GM23248 (cell line): ENCODE measurements at places on chromosomes 3 and 15.
A peak's percentile ranks its signal among the peaks of the same experiment; 100 is the strongest.

- DNase-seq, result no peak
Observed at GRCh38 chr3:77786216-77786615, 746.3 kb downstream of the ROBO2 start.

DNA sequence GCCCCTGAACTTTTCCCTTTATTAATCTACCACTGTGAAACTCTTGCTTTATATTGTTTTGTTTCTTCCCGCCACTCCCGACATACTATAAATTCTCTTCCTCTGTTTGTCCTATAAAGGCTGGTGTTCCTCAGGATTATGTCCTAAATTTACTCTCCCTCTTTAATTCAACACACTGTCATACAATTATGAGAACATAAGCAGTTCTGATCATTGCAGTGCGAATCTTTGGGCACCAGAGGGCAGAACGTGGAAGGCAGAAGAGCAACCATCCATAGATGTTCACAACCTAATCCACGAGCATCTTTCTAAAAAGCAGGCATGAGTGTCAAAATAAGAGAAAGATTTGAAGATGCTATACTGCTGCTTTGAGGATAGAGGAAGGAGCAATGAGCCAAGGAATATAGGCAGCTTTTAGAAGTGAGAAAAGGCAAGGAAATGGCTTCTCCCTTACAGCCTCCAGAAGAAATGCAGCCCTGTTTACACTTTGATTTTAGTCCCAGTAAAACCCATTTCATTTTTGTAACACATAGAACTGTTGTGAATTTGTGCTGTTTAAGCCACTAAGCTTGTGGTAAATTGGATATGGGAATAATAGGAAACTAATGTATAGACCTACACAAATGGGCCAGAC lies 179.4 kb downstream of the GBE1 start:
- peak; percentile 67 for DNase-seq

- DNase-seq, result peak; percentile 86
Observed at GRCh38 chr3:128547368-128547987, 54.5 kb upstream of the GATA2 start.

- DNase-seq, result peak; percentile 91
Observed at GRCh38 chr3:21752749-21753347, 1.8 kb upstream of the ZNF385D start.

DNA sequence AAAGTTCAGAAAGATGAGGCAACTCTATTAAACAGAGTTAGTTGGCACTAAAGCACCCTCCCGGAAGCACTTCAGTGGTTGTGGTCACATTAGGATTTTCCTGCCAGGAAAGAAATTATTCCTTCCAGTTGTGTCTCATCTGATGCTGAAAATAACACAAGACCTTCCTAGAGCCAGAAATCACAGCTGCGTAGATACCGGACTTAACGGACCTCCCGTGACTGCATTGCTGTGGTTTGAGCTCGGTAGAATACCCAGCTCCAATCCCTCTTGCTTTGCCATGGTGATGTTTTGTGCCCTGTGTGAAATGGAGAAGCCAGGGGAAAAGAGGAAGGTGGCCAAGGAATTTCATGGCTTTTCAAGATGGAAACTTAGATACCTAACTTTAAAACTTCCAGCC lies 215.0 kb upstream of the IGF1R start:
- DNase-seq, result peak; percentile 15

GRCh38 chr3:120394347-120394746 lies 45.2 kb upstream of the LRRC58 start:
- no peak for DNase-seq

DNA sequence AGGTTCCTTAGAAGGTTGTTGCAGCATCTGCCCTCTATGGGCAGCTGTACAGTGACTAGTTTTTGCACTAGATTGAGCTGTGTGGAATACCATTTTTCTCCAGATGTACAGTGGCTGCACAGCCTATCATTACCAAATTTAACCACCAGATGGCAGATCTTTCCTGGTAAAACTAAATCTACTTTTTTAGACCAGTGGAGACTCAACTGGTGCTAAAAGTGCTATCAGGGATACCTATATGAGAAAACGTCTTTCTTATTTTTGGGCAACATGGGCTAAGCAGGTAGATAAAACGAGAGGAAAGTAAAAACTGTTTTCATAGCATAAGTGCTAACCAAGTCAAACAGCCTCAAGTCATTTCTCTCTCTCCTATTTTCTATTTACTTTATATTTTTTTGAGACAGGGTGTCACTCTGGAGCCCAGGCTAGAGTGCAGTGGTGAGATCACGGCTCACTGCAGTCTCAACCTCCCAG lies 21.2 kb downstream of the IGSF10 start:
- DNase-seq, result peak; percentile 79

DNA sequence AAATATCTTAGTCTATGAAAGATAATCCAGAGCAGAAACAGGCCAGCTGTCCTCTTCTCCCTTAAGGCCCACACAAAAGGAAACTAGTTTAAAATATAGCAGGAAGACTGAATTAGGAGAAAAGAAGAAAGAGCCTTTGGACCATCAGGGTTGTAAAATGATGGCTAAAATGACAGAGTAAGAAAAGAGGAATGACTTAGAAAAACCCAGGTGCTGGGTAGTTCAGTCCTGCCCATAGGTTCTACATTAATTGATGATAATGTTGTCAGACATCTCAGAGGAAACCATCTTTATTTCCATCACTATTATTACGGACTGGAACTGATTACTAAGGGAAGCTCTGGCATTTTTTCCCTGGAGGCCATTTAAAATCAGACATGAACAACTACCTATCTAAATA lies 142.8 kb upstream of the STT3B start:
- DNase-seq, result no peak

- DNase-seq, result peak; percentile 94
Observed at GRCh38 chr15:70494852-70495571, 268.3 kb downstream of the UACA start.

GRCh38 chr15:72231833-72232478 lies 966 bp upstream of the PKM start:
- DNase-seq, result peak; percentile 94

- no peak for DNase-seq
Observed at GRCh38 chr15:70797464-70797863, 34.1 kb upstream of the UACA start.

GRCh38 chr3:171328419-171329082 lies 131.7 kb downstream of the TNIK start:
- peak; percentile 34 for DNase-seq

DNA sequence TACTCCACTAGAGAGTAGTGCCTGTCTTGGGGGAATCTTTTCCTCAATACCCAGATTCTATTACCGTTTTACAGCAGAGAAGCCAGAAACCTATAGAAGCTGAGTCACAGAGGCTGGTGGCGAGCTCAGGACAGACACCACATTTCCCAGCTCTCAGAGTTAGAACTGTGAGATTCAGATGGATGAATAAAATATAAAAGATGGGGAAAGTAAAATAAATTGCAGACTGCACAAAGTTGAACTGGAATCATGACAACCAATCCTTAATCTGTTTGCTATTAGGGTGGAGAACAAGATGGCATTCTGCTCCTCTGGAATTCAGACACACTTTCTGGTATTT lies 40.5 kb upstream of the CMSS1 start:
- DNase-seq, result no peak

DNA sequence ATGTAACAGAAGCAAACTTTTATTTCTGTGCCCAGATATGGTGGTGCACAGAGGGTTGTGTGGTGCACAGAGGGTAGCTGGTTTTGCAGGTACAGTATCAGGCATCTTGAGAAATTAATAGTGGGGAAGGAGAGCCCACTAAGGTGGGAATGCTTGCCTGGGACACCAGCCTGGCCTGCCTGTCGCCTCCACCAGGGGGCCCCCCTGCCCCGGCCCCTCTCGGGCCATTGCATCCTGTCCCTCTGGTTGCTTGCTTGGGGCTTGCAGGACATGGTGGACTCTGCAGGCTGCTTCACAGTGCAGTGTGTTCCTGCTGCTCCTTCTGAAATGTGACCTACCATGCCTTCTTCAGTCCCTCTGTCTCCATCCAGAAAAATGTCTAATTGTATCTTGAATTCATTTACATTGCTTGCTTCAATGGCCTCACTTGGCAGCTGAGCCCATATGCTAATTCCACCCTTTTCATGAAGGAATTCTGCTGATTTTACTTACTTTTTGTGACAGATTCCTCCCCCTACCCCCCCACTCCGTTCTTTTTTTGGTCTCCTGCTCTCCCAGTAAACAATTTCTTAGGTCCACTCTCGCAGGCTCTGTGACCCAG lies 73.6 kb downstream of the EEFSEC start:
- DNase-seq, result peak; percentile 35

DNA sequence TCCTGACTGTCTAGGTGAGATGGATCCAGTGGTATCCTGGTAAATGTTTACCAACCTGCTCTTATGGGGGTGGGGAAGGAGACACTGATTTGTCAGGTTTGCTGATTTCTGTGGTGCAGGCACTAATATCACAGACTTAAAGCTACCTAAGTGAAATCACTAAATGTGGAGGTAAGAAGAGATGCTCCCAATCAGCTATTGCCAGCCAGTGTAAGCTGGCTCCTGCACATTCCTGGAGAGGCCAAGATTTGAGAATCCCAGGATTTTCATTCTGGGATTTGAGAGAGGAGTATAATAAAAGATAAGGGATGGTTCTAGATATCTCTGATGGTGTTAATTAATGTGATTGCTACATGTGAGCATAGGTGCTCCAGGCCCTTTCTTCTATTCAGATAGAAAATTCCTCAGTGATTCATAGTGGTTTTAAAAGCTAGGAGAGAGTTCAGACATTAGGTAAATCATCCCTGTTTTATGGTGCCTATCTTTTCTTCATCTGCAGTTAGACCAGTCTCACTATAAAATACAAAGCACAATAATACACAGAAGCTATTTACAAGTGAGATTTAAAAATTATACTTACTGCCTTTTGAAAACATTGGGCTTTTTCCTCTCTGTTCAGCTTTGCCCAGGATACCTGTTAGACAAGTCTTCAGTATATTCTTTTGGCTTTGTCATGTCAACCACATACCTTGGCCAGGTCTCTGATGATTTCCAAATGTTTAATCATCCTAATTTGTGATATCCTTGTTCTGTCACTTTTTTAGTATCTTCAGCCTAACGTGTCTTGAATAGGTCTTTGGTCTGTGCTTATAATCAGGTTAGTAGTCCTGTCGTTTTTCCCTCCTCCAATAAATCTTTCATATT lies 90.9 kb downstream of the MBNL1 start:
- peak; percentile 54 for DNase-seq

DNA sequence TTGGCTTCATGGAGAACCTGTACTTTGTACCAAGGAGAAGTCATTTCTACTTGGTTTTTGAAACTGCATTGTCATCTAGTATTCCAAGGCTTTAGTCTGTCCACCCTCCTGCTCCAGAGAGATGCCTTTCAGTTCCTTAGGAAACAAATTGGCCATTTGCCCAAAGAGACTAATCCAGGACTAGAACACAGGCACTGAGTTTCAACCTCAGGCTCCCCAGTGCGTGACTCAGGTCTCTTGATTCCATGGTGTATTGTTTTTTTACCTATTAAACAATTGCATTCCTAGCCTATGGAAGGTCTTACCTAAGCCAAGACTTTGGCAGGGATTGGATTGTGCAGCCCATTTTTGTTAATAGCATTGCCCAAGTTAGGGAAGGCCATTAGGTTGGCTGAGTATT lies 214.8 kb upstream of the CTDSPL start:
- DNase-seq, result no peak

DNA sequence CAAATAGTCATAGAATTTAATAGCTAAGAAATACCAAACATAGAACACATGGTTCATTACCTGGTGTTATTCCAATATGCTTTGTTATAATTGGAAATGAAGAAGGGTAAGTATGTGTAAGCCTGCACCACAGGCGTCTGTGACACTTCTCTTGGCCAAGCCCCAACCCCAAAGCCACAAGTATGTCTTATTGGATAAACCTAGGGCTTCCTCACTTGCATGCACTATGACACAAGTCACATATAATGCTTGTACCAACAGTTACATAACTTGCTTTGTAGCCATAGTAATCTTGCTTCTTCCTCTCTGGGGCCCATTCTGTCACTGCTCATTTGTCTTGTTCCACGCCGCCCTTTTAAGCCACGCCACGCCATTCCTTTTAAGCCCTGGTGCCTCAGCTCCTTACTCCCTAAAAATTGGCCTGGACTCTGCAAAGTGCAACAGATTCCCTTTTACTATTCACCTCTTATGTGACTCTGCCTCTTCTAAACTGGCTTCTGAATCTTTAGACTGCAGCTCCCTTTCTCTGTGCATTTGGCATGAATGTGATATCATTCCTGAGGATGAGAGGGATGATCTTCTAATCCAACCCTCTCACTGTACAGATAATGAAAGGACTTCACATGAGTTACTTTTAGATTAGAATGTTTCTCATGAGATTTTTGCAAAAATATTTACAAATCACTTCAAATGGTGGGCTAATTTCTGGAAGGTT lies 48.1 kb upstream of the EPHA3 start:
- DNase-seq, result peak; percentile 71

- DNase-seq, result peak; percentile 25
Observed at GRCh38 chr3:42092006-42092405, 849 bp downstream of the TRAK1 start.

DNA sequence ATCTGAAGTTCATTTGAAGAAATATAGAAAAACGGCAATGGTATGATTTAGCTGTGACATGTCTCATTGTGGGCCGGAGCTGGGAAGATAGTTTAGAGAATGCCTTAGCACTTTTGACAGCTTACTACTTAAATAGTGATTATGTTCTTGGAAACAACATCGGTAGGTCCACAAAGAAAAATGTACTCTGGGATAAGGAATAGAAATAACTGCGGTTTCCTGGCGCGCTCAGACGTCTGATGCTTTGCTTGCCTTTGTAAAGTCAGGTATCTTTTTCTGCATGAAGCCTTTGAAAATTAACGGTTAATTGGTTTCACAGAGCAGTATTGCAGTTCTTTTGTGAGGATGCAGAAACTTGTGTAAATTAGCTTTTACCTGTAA lies 1.4 kb downstream of the USP3 start:
- DNase-seq, result no peak

DNA sequence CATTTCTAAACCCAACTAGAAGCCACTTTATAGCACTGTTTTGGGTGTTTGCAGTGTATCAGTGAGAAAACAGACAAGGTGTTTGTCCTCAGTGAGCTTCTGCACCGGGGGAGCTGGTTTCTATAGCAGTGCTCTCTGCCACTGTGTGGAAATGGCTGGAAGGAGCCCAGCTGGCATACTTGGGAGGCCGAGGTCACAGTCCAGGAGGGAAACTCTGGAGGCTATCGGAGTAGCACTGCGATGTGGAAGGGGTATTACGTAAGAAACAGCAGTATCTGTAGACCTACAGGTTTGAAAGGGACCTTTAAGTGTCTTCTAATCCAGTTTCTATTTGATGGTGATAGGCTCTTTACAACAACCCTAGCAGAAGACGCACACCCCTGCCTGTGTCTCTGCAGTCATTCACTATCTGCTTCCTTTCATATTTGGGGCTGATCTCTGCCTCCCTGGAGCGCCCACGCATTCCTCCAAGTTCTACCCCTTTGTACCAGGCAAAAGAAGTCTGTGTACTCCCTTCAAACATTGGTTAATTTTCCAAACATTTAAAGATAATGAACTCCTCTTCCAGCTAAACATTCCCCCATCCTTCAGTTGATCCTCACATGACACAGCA lies 87.4 kb upstream of the ADAMTS17 start:
- no peak for DNase-seq

DNA sequence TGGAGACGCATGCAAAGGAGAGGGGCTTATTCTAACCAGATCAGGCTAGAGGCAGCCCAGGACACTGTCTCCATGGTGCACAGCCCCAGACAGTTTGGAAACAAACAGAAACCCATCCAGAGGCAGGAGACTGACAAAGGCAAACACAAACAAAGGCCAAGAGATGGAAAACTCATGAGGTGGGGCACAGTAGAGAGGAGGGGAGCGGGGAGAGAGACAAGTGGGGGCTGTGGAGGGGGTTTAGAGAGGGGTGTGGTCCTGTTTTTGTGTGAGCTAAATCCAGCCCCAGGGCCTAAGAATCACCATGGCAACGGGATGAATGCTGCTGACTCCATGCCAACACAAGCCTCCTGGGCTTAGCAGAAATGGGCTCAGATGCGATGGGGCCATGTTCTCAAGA lies 32.3 kb downstream of the PARP16 start:
- no peak for DNase-seq
